ENCODE measurements at places on chromosomes 5 and 9.

GRCh38 chr9:95580812-95581761, 64.3 kb upstream of the PTCH1 start:
- H3K36me3 ChIP-seq = no peaks in the 10 kb centered on the region
- no peak overlapping the region for H3K4me3 ChIP-seq
- no peaks in the 10 kb centered on the region for H3K27me3 ChIP-seq
- H3K27ac ChIP-seq = no peak overlapping the region

DNA sequence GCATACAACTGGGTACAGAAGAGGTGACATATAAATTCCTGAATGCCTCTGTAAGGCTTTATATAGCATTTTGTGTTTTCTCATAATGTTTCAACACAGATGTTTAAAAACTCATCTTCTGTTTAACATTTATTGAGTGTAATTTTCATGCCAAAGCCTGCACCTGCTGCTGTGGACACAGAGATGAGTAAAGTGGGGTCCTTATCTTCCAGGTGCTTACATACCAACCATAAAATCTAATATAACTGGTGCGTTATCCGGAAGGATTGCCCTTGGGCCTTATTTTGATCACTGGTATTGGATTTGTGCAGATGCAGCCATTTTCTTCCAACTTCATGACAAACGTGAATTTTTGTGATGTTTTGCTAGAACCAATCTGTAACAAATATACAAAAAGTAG, 222.3 kb downstream of the DMRT2 start:
- no peak overlapping the region for H3K27ac ChIP-seq
- no peak overlapping the region for H3K4me3 ChIP-seq
- no peaks in the 10 kb centered on the region for H3K36me3 ChIP-seq
- H3K27me3 ChIP-seq = no peaks in the 10 kb centered on the region

- H3K36me3 ChIP-seq = no peaks in the 10 kb centered on the region
- DNase-seq = no peak
- H3K27me3 ChIP-seq = no peaks in the 10 kb centered on the region
- no peak overlapping the region for H3K27ac ChIP-seq
- no peak overlapping the region for H3K4me3 ChIP-seq
Observed at GRCh38 chr9:2479056-2479565, 142.5 kb upstream of the VLDLR start.

DNA sequence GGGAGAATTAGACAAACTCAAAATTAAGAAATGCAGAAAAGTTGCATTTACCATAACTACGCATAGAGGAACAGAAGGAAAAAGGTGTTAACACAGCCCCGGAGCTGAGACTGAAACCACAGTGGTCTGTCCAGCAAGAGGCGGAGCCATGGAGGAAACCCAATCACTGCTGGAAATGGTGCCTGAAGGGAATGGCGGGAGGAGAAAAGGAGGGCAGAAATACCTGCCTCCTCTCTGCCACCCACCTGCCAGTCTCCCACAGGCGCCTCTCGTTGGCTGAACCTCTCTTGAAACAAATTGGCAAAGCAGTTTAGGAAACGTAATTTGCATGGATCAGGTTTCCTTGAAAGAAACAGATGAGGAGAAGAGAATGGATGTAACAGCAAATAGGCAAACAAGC, 9.7 kb upstream of the PRKACG start:
- no peak for DNase-seq
- no peak overlapping the region for H3K4me3 ChIP-seq
- H3K27ac ChIP-seq = no peak overlapping the region
- H3K27me3 ChIP-seq = no peaks in the 10 kb centered on the region
- no peaks in the 10 kb centered on the region for H3K36me3 ChIP-seq

DNA sequence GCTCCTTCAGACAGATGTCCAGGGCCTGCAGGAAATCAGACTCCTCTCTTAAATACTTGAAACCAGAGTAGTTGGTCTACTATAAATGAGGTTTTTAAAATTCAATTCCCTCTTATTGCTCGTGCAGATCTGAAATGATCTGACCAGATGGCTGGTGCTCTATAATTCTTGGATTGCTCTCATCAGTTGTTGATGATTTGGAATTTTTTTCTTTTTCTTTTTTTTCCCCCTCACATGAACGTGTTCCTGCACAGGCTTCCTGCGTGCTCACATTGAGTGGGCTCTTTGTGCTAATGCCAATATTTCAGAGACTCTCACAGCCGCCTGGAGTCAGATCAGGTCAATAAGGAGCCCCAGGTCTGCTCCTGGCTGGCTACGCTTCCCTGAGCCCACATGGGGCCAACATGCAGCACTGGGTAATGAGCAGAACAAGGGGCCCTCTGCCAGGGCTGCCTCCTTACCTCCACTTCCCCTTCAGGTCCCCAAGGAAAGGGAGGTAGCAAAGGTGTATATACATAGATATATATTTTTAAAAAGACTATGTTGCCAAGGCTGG, 82.0 kb downstream of the SIL1 start:
- H3K4me1 ChIP-seq = no peaks in the 10 kb centered on the region
- H3K36me3 ChIP-seq = peaks cover 34% of the 10 kb centered on the region
- no peak for DNase-seq
- no peak overlapping the region for H3K27ac ChIP-seq
- no peaks in the 10 kb centered on the region for H3K27me3 ChIP-seq

DNA sequence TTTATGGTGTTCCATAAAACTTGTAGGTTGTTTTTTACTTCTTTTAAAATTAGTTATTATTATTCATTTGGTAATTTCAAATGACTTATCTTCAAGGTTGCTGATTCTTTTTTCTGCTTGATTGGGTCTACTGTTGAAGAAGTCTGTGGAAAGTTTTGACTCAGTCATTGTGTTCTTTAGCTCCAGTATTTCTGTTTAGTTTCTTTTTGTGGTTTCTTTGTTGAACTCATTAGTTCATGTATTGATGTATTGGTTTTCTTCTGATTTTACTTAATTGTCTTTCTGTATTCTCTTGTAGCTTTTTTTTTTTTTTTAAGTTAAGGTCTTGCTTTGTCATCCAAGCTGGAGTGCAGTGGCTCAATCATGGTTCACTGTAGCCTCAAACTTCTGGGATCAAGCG, 345.4 kb upstream of the MEF2C start:
- H3K27me3 ChIP-seq = no peaks in the 10 kb centered on the region
- H3K4me1 ChIP-seq = no peaks in the 10 kb centered on the region
- no peaks in the 10 kb centered on the region for H3K36me3 ChIP-seq
- H3K27ac ChIP-seq = no peak overlapping the region
- no peak for DNase-seq
